CD8-positive, alpha-beta memory T cell (primary cell): ENCODE measurements at places on chromosomes 6 and 20.

DNA sequence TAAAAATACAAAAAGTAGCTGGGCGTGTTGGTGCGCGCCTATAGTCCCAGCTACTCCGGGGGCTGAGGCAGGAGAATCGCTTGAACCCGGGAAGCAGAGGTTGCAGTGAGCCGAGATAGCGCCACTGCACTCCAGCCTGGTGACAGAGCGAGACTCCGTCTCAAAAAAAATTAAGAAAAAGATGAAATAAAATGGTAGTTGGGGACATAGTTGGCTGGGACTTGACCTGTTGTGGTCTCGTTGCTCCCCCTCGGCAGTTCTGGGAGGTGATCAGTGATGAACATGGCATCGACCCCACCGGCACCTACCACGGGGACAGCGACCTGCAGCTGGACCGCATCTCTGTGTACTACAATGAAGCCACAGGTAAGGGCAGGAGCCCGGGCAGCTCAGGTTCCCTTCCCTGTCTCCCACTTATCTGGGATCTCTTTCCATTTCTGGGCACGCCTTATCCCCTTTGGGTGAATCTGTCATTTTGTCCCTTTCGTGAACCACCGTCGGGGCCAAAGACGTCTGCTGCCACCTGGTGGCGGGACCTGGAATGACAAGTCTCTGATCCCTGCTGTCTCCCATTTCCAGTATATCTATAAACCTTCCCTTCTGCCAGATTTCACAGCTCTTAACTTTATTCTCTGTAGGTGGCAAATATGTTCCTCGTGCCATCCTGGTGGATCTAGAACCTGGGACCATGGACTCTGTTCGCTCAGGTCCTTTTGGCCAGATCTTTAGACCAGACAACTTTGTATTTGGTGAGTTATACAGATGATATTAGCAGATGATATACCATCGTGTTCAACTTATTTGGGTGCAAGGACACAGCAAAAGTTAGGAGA is 2.3 kb downstream of the TUBB start:
- peak; percentile 83 for DNase-seq

GRCh38 chr6:131764350-131764749 is 43.5 kb upstream of the ENPP1 start:
- DNase-seq: no peak

GRCh38 chr6:168507297-168507696 is 66.3 kb downstream of the SMOC2 start:
- no peak for DNase-seq

DNA sequence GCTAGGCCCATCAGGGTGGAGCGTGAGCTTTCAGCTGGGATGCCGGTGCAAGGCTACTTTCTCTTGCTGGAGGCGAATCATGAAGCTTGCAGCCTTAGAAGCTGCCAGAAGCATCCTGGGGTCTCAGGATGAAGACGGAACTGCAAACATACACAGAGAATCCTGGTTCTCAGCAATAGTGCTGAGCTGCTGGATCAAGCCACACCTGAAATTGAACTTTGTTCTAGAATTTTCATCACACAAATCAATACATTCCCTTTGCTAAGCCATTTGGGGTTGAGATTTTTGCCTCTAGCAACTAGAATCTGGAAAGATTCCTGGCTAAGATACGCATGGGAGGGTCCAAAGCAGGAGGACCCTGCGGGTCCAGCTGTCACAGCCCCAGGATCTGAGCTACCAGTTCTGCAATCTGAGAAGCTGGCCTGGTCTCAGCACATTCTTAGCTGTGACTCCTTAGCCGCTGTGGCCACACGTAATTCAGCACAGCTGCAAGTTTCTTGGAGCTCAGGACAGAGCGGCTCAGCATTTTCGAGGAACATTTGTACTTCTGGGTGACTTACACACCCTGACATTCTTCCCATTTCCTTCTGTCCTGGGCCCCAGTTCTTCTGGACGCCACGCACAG is 6.6 kb upstream of the ARFGAP1 start:
- DNase-seq: no peak

GRCh38 chr20:14780508-14780907 is 443.1 kb upstream of the FLRT3 start:
- DNase-seq: no peak

- DNase-seq: no peak
These were observed 6.9 kb upstream of the KIF16B start for GRCh38 chr20:16580147-16580546.

- no peak for DNase-seq
These were observed 184.7 kb downstream of the CDH4 start for GRCh38 chr20:61436667-61437279.

- no peak for DNase-seq
These were observed 45.0 kb downstream of the TFAP2A start for GRCh38 chr6:10369896-10370295.

GRCh38 chr6:136696783-136697364 is 95.4 kb downstream of the MAP3K5 start:
- no peak for DNase-seq

- no peak for DNase-seq
These were observed 1.0 kb upstream of the ECI2 start for GRCh38 chr6:4136354-4136831.

DNA sequence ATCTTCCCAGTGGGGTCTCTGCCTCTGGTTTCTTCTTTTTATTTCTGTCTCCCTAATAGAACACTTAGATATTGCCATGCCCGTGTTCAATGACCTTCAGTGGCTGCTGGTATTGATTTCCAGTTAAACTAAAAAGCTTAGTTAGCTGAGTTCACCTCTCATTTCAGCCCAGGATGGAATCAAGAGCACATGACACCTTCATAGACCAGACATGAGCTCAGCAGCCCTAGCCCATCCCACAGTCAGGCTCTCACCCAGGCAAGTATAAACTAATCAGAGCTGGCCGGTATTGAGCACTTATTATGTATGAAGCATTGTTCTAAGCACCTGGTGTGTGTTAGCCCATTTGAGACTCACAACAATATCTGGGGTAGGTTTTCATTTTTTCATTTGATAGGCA is 33.7 kb upstream of the PLEKHG1 start:
- no peak for DNase-seq

DNA sequence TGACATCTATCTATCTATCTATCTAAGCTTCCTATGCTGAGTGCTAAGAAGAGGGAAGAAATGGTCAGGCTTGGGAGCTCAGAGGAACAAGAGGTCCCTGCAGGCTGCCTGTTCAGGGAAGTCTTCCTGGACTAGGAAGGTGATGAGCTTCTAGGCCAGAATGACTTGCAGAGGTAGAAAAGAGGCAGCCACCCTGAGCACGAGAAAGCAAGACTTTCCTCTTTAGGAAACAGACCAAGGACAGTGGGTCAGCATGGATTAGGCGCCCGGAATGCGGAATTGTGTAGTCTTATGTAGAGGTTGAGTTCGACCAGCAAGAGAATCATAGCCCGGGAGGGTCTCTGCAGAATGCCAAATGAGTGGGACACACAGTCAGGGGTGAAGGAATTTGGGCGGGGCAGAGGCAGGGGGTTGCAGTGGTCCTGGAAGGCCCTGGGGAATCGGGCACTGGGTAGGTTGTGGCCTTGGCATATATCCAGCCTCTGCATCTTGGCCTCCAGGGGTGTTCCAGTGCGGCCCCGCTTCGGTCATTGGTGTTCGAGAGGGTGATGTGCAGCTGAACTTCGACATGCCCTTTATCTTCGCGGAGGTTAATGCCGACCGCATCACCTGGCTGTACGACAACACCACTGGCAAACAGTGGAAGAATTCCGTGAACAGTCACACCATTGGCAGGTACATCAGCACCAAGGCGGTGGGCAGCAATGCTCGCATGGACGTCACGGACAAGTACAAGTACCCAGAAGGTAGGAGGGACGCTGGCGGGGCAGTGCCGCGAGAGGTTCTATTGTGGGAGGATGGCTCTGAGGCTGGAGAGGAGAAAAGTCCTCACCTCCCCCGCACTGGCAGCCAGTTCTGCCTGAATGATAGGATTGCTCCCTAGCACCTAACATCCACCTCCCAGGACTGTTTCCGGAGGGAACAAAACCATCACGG is 32.1 kb downstream of the TGM3 start:
- DNase-seq: no peak

- DNase-seq: no peak
These were observed 24.0 kb upstream of the SERINC1 start for GRCh38 chr6:122495612-122496011.

DNA sequence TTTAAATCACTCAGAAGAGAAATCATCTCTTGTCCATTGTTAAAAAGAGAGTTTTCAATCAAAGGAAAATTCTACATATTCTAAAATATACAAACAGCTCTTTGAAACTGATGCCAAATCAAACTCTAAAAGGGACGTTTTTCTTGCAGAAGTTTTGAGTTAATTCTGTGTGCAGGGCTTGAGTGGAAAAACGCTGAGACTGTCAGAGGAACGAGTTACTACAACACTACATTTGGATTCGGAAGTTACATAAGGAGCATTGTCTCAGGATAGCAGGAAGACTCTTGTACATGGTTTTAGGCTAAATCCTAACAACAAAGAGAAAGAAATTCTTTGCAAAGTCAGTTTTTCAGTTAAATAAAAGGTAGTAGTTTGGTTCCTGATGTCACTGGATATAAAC is 155.7 kb upstream of the SUPT3H start:
- DNase-seq: no peak

DNA sequence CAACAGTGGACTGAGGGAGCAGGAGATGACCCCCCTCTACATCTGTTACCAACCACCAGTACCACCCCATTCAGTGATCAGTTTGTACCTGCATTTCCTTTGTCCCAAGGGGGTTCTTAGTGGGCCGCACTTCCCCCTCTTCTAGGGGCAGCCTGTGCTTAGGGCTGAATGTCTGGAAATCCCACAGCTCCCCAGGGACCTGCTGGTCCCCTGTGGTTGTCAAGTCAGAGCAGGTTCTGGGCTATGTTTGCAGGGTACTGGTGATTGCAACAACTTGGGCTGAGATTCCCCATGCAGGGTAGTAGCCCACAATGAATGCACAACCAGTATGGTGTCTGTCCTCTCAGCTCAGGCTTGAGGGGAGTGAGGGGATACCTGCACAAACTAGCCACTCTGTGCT is 39.7 kb upstream of the COL10A1 start:
- DNase-seq: no peak

DNA sequence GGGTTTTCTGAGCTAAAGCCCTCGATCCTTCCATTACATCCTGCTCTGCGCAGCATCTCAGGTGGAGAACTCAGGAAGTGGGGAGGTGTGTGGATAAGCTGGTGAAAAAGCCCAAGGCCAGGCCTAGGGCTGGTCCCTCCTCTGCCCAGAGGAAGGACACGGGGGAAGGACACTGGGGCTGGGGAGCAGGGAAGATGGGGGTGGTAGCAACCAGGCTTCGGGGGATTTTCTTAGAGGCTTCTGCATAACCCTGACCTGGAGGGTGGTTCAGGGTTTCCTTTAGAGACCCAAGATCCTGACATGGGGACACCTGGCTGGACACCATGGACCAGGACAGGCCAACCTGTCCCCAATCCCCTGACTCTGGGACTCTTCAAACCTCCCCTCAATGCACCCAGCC is 37.9 kb downstream of the SUN5 start:
- DNase-seq: no peak

- no peak for DNase-seq
These were observed 84.5 kb downstream of the SLC22A23 start for GRCh38 chr6:3372184-3372846.

GRCh38 chr20:62980380-62980960 is 26.3 kb downstream of the BHLHE23 start:
- no peak for DNase-seq

DNA sequence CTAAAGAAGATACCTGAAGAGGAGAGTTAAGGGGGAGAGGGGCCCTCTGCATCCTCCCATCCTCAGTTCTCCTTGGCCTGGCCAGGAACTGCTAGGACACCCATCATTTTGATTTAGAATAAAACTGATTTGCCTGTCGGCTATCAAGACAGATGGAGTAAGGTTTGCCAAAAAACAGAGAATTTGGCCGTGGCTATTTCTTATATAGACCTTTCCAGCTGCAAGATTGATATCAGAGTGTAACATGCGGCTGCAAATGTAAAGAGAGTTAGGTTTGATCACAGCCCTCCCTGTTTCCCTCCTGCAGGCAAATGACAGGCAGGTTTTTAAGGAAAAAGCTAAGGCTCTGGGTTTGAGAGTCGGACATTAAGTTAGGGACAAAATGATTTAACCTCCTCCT is 226.6 kb upstream of the TAB2 start:
- no peak for DNase-seq

DNA sequence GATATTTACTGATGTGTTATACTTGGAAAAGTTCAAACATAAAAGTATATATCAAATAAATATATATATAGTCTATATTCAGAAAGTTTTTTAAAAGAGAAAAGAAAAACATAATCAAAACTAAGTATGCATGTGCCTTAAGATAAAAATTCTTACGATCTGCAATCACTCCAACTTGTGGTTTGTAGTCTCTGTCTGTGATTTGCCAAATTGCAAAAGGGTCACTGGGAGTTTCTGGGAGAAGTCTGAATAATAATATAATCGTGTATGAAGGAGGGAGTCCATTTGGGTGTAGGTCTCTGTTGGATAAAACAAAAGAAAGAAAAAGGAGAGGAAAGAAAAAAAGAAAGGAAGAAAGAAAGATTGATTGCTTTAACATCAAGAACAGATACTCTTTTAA is 92.4 kb downstream of the COL12A1 start:
- no peak for DNase-seq

DNA sequence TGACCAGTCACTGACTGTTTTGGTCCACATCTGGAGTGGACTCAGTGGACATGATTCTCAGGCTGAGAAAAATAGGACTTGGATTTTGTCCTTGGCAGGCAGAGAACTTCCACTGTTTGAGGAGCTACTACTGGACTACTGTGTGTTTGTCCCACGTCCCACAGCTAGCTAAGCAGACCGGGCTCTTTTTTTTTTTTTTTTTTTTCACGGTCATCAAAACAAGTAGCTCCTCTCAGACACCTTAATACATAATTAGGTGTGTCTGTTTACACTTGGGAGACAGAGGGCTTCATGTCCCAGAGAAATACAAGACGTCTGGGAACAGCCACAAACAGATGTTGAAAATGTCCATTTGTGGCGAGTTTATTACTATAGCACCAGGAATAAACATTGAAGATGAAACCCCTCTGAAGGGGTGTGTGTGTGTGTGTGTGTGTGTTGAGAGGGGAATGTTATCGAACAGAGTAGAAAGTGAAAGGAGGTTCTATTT is 155.0 kb upstream of the SUPT3H start:
- DNase-seq: no peak

- DNase-seq: no peak
These were observed 129.0 kb downstream of the F13A1 start for GRCh38 chr6:6191476-6191875.

GRCh38 chr20:48293671-48294070 is 508.4 kb upstream of the SULF2 start:
- no peak for DNase-seq

DNA sequence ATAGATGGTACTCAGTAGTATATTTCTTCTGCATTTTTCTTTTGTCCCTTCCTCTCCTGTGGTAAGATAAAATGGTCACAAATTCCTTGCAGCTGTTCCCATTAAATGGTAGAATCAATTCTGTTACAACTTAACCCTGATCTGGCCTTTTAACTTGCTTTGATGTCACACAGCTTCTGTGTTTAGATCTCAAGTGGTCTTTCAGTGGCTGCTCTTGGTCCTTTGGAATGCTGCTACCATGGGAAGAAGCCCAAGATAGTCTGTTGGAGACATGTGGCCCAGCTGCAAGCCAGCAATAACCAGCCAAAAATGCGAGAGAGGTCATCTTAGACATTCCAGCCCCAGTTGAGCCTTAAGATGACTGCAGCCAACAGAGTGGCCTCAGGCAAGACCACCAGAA is 429.7 kb downstream of the KIF16B start:
- no peak for DNase-seq
